Activated CD4-positive, alpha-beta T cell treated with anti-CD3 and anti-CD28 coated beads for 24 hours (primary cell): ENCODE measurements at places on chromosomes 1 and 21.

GRCh38 chr21:35075546-35075945 lies 26.4 kb upstream of the RUNX1 start:
- no peak for DNase-seq

GRCh38 chr21:29640080-29640508 lies 299.7 kb downstream of the GRIK1 start:
- no peak for DNase-seq

DNA sequence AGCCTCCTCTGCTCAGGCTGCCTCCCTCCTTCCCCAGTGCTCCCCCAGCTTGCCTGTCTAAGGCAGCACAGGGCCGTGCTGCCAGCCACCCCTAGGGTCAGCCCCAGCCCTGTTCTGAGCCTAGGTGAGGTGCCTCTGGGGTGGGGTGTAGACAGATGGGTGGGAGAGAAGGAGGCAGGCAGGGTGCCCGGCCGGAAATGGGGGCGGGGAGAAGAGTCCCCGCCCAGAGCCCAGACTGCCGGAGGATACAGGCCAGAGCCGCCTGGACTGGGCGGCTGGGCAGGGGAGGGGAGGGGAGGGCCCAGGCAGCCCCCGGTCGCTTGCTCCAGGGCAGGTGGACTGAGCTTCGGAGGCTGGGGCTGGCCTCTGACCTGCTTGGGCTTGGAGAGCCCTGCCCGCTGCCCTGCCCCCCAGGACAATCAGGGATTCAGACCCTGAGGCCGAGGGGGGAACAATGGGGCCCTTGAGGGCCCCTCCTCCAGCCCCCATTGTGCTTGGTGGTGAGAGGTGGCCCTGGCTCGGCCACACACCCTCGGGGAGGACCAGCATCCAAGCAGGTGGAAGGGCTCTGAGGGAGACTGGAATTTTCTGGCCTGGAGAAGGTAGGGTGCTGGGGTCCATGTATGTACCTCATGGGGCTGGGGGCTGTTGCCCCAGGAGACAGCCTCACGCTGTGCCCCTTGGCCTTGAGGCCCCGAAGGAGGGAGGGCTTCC lies at the start of gene GJC2:
TSS of gene GJC2 (plus strand) at position 525 of the 714 bp plus-strand sequence. CDS start 7,829 bp downstream, outside the sequence.
- DNase-seq = no peak

GRCh38 chr1:221816899-221817298 lies 75.0 kb upstream of the DUSP10 start:
- no peak for DNase-seq

DNA sequence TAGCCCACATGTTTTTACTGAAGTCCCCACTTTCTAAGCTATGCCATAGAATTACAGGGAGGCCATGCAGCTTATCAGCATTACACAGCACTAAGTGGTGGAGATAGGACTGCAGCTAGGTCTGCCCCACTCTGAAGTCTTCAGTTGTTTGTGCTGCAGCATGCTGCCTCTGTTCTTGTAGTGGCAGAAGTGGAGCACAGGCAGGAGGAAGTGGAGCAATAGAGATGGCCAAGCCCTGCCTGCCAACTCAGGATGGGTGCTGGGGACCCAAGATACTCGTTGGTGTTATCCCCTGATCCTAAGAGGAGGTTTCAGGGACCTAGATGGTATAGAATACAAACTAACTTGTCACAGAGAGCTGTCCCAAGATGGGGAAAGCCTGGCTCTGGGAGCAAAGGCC lies 12.9 kb downstream of the MRPL37 start:
- DNase-seq = no peak

- no peak for DNase-seq
These were observed 44.9 kb downstream of the SSBP3 start for GRCh38 chr1:54361342-54361741.

DNA sequence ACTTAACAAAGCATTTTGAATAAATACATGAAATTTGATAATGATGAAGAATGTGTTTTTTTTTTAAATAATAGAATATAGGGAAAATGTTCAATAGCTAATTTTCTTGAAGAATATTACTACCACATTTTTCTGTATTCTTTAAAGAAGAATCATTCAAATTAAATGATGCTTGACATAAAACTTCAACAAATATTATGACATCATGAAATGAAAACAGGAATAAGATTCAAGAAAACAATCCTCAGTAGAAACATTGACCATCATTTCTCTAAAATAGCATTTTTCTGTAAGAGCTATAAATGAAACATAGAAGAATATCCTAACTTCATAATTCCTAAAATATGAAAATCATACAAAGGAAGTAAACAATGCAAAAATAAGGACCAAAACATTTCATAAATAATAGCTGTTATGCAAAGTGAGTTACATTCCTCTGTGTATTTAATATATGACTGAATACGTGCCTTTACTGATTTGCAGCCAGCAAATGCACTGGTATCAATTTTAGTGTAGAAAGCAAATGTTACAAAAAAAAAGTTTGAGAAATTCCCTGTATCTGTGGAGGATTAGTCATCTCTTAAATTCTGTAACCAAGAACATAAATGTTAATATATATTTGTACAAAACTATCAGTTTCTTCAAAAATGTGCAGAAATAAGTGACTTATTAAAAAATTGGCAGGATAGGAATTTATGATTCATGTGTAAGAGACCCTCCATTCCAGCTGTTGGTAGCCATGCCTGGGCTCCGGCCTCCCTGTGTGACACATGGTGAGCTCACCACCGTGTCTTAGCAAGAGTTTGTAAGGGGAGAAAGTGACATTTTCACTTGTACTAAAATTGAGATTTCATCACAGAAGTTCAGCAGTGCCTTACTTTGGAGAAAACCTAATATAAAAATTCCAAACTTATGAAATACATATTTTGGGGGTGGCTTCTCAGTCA lies 15.0 kb upstream of the PTPN14 start:
- DNase-seq = no peak

GRCh38 chr1:1345384-1345783 lies 3.8 kb downstream of the DVL1 start:
- no peak for DNase-seq

DNA sequence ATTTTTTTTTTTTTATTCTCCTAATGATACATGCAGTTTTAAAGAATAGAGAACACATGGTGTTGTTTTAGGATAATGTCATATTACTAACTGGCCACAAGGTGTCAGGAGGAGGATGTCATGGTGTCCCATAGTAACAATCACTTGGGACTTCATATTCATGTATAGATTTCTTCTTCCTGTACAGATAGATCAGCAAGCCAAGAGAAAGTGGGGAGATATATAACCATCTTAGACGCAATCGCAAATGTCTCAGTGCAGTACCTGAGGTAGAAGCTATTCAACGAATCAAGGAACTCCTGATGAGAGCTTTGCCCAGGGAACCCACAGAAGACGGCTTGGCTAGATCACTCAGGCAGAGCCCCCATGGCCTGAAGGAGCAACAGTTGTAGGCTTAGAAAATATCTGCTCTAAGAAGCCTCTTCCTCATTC lies 12.3 kb downstream of the OR2T11 start:
- no peak for DNase-seq

DNA sequence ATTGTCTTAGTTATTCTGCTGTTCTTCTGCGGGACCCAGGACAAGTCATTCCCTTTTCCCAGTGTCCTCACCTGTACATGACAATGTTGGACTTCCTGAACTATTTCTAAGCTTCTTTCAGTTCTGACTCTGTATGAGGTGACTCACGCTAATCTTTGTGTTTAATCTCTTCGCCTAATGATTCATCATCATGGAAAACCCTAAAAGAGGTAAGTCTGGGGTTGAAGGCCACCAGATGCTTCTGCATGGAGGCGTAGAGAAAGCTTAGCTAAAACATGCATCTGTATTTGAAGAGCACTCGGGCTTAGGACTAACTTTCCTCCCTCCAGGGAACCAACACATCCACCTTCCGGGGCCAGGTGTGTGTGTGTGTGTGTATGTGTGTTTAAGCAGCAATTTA lies 7.4 kb downstream of the SPRR5 start:
- DNase-seq = no peak

DNA sequence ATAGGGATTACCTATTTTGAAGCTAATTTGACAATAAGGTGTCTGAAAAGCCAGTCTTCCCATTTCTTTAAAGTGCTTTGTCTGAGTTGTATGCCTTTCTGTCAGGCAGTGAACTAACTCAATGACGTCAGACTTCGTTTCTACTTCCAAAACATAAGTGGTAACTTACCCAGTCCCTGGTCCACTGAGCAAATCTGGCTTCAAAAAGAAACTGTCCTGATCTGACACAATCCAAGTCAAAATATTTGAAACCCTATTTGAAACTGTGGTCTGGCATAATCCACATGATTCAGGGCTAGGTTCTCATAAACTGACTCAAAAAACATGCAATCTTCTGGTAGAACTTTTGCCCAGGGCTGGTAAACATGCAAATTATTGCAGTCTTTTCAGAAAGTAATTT lies 34.0 kb downstream of the DIRAS3 start:
- no peak for DNase-seq

GRCh38 chr1:197915260-197915861 lies 1.8 kb upstream of the LHX9 start:
- DNase-seq = no peak

DNA sequence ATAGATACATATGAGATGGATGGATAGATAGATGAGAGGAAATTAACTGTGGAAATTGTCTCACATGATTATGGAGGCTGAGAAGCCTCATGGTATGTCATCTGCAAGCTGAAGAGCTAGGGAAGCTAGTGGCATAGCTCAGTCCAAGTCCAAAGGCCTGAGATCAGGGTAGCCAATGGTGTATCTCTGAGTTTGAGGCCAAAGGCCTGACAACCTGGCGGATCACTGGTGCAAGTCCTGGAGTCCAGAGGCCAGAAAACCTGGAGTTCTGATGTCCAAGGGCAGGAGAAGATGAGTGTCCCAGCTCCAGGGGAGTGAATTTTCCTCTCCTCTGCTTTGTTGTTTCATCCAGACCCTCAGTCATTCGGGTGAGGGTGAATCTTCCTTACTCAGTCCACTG lies 43.9 kb upstream of the SPOCD1 start:
- DNase-seq = no peak

- DNase-seq = no peak
These were observed 82.8 kb downstream of the TRABD2B start for GRCh38 chr1:47914218-47914938.

DNA sequence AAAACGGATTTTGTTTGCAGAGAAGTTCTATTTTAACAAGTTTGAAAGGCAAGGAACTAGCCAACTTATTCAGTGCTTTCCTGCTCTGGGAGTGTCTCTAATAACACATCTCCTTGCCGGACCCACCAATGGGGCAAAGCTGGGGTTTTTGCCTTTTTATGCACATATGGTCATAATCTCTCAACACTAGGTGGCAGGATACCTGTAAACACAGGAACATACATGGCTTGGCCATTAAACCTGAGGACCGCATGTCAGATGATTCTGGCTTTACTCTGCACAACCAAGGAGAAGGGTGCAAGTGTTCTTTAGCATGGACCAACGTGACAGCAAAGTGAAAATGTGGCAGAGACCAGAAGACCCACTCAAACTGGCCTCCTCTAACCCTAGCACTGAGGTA lies 4.9 kb downstream of the TMEM9 start:
- no peak for DNase-seq

GRCh38 chr1:77671836-77672235 lies 10.6 kb downstream of the ZZZ3 start:
- no peak for DNase-seq

- no peak for DNase-seq
These were observed 77.3 kb downstream of the RPE65 start for GRCh38 chr1:68372487-68372886.

DNA sequence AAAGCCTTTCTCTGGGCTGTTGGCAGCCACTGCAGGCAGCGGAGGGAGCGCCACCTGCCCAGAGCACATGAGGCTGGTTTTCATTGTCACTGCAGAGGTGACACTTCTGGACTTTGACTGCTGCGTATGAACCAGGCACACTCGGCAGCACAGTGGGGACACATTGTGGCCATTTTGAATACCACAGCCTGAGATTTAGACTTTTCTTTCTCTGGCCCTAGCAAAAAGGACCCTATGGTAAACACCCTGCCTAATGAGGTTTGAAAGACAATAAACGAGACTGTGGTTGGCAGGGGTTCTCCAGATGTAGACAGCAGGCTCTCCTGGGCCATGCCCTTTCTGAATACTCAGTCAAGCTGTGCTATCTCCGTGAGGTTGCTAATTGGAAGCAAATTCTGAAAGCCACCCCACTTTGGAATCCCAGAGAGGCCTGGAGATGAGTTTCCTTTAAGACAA lies 12.0 kb upstream of the KCNE2 start:
- DNase-seq = no peak

DNA sequence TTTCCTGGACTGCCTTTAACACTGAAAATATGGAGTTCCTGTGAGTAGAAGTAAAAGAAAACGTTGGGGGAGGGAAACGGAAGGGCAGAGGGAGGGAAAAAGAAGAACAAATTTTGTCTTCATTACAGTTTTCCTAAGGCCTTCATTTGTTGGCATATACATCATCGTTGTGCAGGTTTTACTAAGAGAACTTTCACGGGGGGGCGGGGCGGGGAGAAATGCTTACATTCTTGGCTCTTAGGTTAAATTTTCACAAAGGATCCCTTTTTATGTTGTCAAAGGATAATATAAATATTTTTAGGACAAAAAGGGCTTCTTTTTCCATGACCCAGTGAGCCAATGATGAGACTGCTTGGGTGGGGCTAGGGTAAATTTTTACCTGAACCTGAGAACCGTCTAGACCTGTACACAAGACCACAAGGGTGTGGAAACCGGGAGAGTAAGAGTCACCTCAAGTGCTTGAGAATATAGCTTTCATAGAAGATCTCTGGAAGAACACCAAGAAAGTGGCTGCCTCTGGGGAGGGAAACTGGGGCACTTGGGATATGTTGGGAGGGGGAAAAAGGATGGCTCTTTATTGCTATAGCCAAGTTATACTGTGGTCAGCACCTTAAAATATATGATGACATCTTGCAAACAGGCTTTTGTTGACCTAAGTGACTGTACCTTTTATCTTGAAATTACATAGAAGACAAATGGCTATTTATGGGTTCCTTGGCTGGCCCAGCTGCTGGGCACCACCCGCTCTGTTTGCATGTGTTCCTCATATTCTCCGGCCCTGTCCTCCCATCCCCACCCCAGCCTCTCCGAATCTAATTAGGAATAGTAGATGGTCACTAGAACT lies 2.0 kb upstream of the UTP25 start:
- no peak for DNase-seq

GRCh38 chr1:176157995-176158394 lies 49.1 kb downstream of the COP1 start:
- no peak for DNase-seq

DNA sequence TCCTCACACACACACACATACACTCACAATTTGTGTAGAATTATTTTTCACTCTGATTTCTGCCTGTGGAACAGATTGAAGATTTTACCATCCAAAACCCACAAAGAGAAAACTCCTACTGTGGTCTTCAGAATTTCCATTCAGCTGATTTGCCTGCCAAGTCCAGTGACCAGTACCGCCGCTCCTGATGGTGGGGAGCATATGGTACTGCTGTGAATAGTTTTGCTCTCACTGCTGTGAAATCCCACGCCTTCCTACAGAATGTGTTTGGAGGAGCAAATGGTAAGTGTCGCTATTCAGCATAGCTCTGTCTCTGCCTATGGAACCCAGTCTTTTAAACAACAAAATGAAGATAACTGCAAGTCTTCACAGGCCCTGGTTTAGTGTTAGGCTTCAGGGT lies 629.5 kb downstream of the LMO4 start:
- no peak for DNase-seq

- DNase-seq = no peak
These were observed 18.8 kb downstream of the QSOX1 start for GRCh38 chr1:180173451-180173850.
